ENCODE measurements at places on chromosomes 5 and 9.
A peak's percentile ranks its signal among the peaks of the same experiment; 100 is the strongest.

- DNase-seq, result no peak
These were observed 7.9 kb upstream of the ADAMTSL1 start for GRCh38 chr9:18466101-18466500.

- no peak for DNase-seq
These were observed 194.8 kb upstream of the SLC30A5 start for GRCh38 chr5:68898951-68899471.

DNA sequence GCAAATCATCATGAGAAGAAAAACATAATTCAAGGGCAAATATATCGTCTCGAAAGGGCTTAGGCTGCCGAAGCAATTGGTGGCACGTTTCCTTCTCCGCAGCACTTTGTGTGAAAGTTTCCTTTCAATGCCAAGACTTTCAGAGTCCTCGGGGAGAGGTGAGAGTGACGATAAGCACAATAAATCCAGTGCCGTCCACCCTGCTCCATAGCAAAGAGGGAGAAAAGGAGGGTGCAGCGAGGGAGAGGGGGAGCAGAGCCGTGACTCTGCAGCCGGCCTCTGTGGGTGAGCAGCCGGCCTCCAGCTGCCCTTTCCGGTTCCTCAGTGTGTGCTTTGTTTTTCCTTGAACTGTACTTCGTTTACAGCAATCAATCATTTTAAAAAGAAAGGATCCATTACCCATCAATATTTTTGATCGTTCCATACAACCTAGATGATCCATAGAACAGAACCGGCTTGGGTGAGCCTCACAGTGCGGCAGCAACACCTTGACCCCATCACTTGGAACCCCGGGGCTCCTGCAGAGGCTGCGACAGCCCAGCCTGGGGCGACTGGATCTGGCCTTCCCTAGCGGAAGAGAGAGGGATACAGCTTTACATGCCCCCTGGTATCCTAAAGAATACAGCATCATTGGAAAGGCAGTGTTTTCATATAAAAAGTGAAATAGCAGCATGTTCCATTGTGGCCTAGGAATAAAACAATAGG, 247.0 kb upstream of the IRX4 start:
- no peak for DNase-seq

DNA sequence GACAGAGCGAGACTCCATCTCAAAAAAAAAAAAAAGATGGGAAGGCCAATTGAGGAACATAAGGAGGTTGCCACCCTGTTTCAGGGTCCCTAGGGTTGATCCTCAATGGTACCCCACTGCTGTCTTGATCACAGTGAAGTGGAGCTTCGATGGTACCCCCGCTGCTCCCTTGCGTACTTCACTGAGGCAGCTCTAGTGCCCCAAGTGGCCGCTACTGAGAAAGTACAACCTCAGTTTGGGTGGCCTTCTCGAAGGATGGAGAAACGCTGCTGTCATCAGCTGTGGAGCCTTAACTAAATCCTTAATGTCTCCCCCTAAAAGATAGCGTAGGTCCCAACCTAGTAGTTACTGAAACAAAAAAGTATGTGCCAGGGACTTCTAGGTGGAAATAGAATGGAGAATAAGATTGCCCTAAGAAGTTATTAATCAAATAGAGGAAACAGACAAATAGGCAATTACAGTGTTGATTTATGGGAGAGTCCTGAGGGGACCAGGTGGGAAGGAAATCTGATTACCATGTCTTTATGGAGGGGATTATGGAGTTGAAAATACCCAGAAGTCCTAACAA, 6.3 kb downstream of the TESK1 start:
- peak; percentile 57 for DNase-seq

- DNase-seq, result no peak
These were observed 18.2 kb downstream of the TENT2 start for GRCh38 chr5:79630444-79630843.

DNA sequence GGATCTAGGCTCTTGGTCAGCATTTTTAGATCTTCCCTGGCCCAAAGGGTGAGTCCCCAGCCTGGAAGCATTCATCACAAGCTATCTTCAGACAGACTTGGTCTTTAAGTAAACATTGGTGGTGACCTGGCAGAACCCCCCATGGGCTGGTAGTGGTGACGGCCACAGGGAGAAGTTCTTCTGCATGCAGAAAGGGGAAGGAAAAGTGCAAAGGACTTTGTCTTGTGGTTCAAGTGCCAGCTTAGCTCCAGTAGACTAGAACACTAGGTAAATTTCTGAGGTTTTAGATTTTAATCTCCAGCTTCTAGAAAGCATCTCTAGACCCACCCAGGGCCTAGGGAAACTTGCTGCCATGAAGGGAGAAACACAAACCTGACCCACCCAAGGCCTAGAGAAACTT, 584.0 kb downstream of the CHSY3 start:
- peak; percentile 27 for DNase-seq

DNA sequence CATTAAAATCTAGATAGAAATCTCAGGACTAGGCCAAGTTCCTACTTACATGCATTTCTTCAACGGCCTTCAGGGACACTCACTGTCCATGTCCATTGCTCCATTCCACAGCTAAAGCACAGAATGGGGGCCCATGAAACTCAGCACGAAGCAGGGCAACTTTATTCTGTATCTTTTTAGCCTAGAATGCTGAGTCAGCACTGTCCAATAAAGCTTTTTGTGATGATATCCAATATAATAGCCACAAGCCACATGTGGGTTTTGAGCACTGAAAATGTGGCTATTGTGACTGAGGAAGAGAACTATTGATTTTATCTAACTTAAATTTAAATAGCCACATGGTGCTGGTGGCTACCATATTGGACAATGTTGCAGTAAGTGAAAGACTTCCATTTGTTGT, 21.6 kb downstream of the OTP start:
- DNase-seq, result no peak

GRCh38 chr5:58447226-58447625, 12.7 kb downstream of the PLK2 start:
- no peak for DNase-seq

DNA sequence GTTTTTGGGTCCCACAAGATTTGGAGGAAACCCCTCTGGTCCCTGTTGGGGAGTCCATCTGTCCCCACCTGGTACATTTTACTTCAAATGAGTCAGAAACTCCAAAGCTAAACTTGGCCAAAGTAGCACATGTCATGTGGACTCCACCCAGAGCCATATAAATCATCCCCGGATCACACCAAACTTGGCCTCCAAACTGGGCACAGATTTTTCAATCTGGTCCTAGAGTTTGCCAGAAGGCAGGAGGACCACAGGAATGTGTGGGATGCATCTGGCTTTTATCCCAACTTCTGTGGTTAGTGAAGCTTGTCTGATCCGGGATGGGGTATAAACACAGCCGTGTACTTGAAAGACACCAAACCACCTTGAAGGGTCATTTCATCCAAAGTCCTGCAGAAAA, 66.3 kb downstream of the MAT2B start:
- DNase-seq, result no peak

DNA sequence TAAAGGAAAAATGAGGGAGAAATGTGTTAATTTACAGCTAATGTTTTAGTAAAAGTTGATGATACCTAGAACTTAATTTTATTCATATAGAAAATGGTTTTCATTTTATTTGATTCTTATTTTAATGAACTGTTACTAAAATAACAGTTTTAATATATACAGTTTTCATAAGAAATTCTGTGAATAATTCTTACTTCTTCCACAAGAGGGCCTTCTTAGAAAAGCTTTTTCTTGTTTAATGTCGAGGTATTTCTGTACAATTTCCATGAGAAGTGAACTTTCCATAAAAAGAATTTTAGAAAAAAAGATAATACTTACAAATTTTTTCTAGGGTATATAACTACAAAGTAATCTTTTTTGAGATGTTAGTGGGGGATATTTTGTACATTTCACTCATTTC, 73.9 kb downstream of the KLF9 start:
- DNase-seq, result peak; percentile 67

- DNase-seq, result no peak
These were observed 90.7 kb upstream of the MOCS2 start for GRCh38 chr5:53200306-53200705.

DNA sequence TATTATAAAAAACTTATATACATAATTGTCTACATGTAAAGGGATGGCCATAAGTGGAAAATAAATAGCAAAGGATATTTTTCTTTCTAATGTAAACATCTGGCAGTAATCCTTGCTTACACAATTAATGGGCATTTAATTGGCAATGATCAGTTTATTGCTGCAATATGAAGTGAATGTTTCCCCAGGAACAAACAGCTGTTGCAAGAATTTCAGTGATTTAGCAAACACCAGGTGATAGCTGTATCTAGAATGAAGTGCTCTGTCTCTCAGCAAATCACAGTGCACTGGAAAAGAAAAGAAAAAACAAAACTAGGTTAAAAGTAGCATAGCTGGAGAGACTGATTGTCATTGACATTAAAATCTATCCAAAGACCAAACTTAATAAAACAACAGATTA, 594.5 kb upstream of the ARRDC3 start:
- no peak for DNase-seq

DNA sequence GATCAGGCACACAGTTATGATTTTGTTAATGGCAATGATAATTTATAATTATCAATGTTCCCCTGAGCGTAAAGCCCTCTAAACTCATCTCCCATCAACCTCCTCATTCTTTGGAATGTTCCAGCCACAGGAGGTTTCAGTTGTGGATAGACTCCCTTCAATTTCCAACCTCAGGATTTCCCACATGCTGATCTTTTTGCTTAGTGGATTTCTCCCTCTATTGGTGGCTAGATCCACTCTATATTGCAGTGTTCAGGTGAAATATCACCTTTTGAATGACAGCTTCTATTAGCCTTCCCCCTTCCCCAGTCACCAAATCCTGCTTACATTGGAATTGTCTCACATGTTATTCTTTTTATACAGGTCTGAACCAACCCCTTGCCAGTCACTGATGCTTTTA, 113.9 kb downstream of the CDH10 start:
- no peak for DNase-seq

DNA sequence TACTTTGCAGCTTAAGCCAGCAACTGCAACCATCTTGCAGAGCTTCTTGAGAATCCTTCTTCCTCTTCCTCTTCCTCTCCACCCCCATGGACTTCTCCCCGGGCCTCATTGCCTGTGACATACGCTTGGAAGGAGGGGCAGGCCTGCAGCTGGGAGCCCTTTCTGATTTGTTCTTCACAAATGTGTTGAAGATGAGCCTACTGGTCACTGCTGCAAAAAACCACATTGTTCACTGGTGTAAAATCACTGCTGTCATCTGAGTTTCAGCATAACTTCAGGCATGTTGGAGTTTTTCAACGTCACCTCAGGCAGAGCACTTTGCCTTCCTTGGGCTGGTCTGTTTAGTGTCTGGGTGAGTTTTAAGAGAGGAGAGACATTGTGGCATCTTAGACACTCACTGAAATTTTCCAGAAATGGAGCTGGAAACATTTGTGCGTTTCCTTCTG, 7.9 kb downstream of the TJP2 start:
- peak; percentile 27 for DNase-seq

GRCh38 chr9:79007701-79008483, 563.9 kb upstream of the TLE4 start:
- no peak for DNase-seq

- DNase-seq, result no peak
These were observed 67.3 kb downstream of the DOCK8 start for GRCh38 chr9:281741-282645.

GRCh38 chr9:8622222-8622802, 822.7 kb upstream of the DMAC1 start:
- no peak for DNase-seq

GRCh38 chr5:43772764-43773477, 169.9 kb downstream of the NNT start:
- peak; percentile 42 for DNase-seq

- no peak for DNase-seq
These were observed 40.0 kb upstream of the SMC5 start for GRCh38 chr9:70218767-70219166.

- no peak for DNase-seq
These were observed 132.7 kb downstream of the MPDZ start for GRCh38 chr9:13146840-13147239.

- DNase-seq, result no peak
These were observed 157.0 kb downstream of the GABBR2 start for GRCh38 chr9:98551511-98552286.

DNA sequence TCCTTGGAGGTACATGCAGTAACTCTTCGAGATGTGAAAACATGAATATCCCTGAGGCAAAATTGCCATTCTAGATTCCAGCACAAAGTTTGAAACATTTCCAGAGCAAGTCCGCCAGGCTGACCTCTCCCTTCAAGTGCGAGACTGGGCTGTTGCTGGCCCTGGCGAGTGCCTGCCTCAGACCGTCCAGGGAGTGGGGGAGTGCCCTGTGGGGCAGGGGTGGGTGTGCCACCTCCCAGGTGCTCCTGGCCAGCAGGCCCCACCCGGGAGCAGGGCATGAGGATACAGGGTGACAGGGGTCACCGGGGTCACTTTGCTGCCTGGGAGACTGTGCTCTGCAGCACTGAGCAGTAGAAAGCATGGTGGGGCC, 199.9 kb downstream of the AOPEP start:
- DNase-seq, result no peak
